ENCODE measurements at places on chromosomes 1 and 21.

DNA sequence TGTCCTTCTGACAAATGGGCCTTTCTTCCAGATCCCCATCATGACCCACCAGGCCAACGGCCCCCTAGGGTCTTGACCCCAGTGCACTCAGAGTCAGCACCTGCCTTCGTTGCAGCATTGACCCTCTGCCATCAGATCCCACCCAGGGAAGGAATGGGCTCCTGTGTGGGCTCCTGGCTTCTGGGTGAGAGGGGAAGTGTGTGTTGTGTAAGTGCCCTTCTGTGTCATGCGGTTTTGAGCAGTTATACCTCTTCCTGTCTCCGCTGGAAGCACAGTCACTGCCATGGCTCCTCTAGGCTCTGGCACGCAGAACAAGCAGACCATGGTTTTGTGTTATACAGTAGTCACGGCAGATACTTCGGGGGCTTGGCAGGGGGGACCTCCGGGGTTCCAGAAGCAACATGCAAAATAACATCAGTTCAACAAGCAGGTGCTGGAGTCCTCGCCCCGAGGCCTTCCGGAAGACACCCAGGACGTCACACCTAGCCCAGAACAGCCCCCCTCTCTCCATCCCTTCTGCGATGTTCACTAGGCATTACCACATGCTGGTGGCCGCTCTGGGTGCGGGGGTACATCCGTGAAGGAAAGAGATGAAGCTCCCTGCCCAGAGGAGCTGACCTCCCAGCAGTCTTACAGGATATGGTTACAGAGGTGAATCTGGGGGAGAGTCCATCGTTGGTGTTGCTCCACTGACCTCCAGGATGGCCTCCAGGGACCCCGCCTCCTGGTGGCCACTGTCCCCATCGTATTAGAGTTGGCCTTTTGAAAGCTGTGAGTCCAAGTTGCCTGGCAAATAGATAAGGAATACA lies 17.4 kb upstream of the KCNAB2 start:
- DNase-seq: no peak

- DNase-seq: peak; percentile 69
These were observed 93.4 kb downstream of the TGFBR3 start for GRCh38 chr1:91792489-91793071.

GRCh38 chr1:37850352-37850955 lies 8.9 kb downstream of the MTF1 start:
- no peak for DNase-seq

DNA sequence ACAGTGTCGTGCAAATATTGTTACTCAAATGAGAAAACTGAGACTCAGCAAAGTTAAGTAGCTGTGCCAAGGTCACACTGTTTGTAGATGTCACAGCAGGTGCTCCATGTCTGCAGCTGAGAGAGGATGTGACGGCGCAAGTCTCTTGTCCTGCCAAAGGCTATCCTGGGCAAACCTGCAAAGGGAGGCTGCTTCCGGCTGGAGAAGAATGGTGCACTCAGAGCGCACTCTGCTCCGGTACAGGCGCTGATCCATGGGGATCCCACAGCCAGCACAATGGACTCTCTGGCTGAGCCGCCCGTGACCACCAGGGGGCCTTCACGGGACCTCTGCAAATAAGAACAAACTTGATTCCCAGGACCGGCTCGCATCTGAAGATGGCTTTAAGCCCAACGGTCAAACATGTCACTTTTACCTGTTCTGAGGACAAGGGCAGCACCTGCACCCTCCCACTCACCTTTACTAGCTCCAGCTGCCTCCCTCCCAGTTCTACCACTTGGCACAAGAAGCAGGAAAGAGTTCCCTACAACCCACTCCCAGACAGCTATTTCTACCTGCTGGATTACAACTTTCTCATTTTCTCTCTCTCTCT lies 21.9 kb downstream of the RD3 start:
- peak; percentile 95 for DNase-seq

DNA sequence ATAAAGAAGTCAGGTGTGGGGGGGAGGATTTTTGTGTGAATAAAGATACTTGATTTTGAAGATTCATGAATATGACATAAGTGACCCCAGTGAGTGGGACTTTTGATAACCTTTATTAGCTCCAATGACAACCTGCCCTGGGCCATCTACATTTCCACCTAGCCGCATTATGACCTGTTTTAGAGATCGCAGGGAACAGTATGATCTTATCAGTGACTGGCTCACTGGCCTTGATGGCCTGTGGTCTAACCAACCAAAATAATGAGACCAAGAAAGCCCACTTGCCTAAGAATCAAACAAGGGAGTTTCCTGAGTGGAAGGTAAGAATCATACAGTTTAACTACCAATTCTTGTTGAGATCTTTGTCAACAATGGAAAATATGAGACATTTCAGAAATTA lies 1.8 kb downstream of the ELAPOR1 start:
- DNase-seq: no peak

DNA sequence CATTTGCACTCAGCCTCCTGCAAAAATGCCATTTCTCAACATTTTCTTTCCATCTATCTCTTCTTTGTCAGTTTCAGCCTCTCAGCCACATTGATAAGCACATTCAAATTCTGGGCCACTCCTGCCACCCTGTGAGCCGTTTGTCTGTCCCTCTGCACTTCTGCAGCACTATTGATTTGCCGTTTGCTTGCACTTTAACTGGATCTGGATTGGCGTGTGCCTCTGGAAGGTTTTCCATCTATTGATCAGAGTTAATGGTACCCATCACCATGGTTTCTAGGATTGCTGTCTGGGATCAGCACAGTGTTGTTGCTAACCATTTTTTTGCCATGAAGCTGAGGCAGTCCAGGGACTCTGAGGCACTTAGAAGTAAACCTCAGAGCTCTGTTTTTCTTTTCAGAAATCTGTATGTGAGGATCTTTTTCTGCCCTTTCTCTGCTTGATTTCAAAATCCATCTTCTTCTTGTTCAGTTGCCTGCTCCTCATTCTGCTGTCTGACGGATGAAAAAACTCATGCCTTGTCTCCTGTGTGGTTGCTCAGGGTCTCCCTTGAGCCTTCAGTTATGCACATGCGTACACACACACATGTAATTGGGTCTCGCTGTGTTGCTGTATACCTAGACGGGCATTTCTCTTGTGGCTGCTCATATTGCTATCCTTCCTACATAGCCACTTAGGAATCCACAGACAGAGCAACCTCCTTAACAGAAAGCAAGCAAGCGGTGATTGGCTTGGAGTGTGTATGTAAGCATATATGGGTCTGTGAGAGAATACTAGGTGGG lies 67.9 kb downstream of the NOS1AP start:
- DNase-seq: no peak

DNA sequence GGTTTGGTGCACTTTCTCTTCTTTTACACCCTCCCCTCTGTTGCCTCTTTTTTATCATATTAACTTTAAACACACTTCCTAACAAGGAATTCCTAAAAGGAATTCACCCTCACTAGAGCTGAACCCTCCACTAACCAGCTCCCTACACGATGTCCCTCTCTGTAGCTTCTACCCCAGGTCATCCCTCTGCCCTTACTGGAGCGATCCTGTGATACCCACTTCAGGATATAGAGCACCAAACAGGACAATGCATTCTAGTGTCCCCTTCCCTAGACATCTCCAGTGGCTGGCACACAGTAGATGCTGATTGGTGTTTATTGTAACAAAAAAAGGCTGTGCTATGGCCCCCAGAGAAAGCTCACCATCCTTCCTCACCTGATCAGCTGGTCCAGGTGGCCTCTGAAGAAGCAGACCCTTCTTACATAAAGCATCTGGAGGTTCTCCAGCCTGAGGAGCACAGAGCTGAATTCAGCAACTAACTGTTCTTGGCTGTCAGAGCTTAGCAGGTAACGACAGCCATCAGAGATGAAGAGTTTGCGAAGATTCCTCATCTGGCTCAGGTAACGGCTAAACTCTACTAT lies 1.4 kb downstream of the PRAMEF18 start:
- no peak for DNase-seq

GRCh38 chr1:4585216-4585615 lies 69.2 kb upstream of the AJAP1 start:
- peak; percentile 54 for DNase-seq

GRCh38 chr21:44732956-44733355 lies 21.6 kb upstream of the TSPEAR start:
- no peak for DNase-seq

DNA sequence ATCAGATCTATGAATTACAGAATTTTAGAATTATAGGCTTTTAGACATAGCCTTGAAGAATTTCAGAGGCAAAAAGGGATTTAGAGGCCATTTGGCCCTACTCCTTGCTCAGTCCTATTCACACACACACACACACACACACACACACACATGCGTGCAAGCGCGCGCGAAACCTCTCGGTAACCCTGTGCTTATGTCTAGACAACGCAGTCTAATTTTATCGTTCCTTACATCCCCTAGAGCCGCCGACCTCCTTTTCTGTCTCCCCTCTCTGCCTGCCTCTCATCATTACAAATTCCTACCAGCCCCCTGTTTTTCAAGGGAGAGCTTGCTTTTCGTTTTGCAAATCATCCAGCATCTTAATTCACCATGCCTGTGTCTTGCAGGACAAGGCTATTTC lies 252.1 kb downstream of the FOXD2 start:
- peak; percentile 42 for DNase-seq

- no peak for DNase-seq
These were observed 10.8 kb upstream of the ID3 start for GRCh38 chr1:23570001-23570691.

DNA sequence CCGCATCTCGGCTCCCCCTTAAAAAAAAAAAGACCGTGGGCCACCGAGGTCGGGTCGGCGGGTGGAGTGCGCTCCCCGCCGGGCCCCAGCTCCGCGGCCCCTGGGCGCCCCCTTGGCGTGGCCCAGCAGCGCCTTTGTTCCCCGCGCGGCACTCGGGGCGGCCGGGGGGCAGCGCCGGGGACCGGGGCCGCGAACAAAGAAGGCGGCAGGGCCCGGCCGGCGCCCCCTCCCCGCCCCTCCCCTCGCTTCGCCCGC lies 571 bp downstream of the MARCKSL1 start:
- no peak for DNase-seq

GRCh38 chr1:248152056-248152827 lies 7.3 kb downstream of the OR2M5 start:
- no peak for DNase-seq

GRCh38 chr1:91201176-91201575 lies 179.3 kb upstream of the ZNF644 start:
- DNase-seq: no peak

GRCh38 chr21:22164912-22165311 lies 1166.7 kb downstream of the NCAM2 start:
- no peak for DNase-seq

DNA sequence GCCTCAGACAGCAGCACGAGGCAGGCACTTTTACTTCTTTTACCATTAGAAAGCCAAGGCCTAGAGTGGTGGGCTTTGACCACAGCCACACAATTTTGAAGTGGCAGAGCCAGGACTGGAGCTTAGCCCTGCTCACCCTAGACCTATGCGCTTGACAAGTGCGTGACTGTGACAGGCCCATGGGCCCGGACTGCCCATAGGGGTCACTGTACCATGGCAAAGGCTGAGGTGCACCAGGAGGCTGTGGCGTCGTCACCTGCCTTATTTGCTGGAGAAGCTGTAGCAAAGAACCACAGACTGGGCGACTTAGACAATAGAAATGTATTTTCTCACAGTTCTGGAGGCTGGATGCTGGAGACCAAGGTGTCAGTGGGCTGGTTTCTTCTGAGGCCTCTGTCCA lies 2.6 kb upstream of the TMEM82 start:
- no peak for DNase-seq

DNA sequence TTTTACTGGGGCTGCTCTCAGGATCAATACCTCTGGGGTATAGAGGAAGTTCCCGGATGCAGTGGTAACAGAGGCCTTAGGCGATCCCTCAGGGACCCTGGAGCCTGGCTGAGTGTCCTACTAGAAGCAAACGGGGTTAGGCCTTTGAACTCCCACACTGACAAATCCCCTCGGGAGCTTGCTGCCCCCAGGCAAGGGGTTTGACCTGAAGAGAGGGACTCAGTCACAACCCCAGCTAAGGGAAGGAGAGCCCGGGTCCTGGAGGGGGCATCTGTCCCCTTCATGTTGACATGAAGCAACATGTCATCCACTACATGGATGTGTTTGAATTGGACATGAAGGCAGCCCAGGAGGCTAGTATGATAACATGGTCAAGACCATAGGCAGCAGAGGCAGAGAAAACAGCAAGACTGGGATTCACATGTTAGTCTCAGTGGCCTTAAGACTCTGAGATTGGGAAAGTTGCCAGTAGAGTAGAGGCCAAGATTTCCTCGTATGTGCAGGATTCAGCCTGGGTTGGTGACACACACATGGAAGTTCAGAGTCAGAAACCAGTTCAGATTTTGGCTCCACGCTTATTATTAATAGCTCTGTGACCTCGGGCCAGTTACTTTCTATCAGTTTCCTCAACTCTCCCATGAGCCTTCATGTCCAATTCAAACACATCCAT lies 101.5 kb downstream of the KCNN3 start:
- no peak for DNase-seq

GRCh38 chr1:20602851-20603450 lies 14.1 kb downstream of the CDA start:
- no peak for DNase-seq

GRCh38 chr1:176854758-176855745 lies 309.5 kb downstream of the ASTN1 start:
- no peak for DNase-seq

DNA sequence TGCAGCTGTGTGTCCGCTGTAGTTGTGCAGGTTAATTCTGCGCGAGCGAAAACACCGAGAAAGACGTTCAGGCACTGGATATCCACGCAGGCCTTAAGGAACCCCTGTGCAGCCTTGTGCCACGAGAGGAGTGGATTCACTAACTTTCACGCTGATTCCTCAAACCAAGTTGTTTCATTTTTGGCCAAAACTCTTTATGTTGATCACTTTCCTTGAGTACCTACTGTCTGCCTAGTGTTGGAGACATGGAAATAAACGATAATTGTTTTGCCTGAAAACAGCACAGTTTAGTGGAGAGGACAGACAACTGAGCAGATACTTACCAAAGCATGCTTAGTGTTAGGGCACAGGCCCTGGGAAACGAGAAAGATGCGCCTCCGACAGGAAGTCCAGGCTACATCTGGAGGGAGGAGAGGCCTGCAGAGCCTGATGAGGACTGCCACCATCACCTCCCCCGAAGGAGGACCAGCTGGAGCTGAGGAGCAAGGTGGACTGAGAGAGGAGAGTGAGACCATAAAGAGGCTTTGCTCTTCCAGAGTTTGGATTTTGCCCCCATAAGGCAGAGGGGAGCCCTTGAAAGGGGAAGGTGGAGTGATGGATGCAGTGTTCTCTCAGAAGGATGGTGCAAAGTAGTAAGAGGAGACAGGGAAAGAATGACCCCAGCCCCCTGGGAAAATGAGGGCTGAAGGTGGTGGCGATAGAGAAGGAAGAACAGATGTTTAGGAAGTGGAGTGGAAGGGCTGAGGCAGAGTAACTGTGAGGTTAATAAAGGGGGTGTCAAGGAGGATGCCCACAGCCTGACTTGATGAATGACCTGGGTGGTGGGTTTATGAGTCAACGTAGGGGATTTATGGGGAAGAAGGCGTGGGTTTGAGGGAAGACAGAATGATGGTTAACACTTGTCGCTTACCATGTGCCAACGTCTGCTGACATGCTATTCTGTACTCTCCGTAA lies 956 bp upstream of the SCAF4 start:
- no peak for DNase-seq

DNA sequence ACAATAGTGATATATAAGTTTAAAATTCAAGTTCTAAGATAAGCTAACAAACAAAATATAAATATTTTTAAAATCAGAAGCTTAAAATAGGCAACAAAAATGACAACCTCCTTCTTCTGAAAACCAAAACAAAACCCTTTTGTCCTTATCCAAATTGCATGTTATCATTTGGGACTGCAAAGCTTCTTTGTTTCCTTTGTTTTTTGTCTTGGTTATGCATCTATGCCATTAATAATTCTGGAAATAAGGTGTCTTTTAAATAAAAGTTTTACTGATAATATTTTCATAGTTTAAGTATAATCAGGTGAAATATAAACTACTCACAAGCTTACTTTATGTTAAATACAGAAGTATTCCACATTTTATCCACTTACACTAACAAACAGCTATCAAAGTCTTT lies 20.5 kb downstream of the ADSS2 start:
- DNase-seq: no peak
